Effector memory CD4-positive, alpha-beta T cell (primary cell): ENCODE measurements at places on chromosomes 3 and 15.

DNA sequence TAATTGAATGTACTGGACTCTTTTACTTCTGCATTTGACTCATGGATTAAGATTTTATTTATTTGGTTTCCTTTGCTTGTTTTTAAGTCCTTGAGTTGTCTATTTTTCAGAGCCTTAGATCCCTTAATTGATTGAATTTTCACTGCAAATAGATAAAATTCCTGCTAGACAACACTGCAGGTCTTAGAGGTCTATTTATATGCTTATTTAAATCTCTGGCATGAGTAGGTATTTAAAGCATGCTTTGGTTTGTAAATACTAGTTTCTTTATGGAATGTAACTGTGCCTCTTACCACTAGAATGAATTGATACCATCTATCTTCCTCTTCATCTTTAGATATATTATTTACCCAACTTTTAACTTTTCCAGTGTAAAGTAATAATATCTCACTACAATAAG, 20.0 kb downstream of the PLSCR5 start:
- no peak for DNase-seq

DNA sequence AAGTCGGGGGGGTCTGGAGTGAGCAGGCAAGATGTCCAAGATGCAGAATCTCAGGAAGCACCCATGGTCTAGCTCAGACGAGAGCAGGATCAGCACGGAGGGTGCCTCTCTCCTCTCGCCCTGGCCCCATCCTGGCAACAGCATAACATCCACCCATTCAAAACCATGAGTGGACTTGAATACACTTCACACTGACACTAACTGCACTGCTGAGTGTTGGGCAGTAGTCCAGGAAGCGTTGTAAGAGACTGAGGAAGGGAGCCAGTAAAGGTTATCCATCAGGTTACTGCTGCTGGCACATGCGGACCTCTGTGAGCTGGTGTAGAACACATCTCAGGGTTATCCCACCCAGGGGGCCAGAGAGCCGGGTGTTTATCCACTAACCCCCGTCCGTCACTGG, 131.0 kb upstream of the TOPAZ1 start:
- no peak for DNase-seq

DNA sequence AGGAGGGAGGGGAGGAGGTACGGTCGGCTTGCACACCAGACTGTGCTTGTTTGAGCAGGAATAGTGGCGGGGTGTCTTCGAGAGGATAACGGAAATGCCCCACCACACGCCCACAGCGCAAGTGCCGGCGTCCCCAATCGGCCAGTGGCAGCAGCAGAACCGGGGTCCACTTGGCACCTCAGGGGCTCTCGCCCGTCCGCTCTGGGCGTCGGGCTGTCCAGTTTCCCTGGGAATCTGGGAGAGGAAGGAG, 53.7 kb downstream of the CCDC54 start:
- no peak for DNase-seq

- DNase-seq = no peak
Observed at GRCh38 chr15:100783291-100783690, 96.3 kb upstream of the ALDH1A3 start.

DNA sequence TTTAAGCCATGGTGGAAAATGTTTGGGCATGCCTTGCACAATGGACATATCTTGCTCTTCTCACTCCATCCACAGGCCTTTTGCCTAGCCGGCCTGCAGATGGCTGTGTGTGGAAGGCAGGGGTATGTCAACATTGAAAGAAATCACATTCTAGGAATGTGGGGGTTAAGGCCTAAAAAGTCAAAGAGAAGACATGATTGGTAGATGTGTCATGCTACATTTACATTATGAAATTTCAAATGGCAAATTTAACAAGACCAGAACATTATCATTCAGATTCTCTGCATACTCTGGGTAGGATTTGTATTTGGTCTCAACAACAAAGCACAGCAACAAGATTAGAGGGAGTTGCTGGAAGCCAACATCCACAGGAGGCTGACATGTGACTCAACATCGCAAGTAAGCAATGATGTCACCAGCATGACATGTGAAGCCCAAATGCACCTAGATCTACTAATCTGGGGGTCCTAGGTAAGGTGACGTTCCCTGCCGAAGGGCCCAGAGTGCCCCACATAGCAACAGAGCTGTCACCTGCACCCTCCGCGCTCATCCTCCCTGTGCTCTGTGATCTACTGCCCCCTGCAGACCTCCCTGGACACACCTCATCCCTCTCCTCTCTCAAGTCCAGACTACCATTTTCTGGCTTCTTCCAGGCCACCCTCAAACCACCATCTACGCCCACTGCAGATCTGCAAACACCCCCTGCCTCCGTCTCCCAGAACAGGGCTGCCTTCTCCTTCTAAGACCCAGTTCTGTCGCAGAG, 39.4 kb downstream of the CLDN18 start:
- no peak for DNase-seq

DNA sequence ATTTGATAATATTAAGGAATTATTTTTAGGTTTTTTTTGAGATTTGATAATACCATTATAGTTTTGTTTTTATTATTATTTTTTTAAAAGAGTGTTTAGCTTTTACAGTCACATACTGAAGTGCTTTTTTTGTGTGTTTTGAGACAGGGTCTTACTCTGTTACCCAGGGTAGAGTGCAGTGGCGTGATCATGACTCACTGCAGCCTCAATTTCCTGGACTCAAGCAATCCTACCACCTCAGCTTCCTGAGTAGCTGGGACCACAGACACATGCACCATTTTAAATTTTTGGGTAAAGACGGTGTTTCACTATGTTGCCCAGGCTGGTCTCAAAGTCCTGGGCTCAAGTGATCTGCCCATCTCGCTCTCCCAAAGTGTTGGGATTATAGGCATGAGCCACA, 73.0 kb downstream of the SUMF1 start:
- DNase-seq = no peak

- DNase-seq = no peak
Observed at GRCh38 chr3:76403556-76403955, 618.2 kb upstream of the ZNF717 start.
